Esophagus mucosa (tissue), 1 donor: ENCODE measurements at places on chromosomes 3 and 15.

DNA sequence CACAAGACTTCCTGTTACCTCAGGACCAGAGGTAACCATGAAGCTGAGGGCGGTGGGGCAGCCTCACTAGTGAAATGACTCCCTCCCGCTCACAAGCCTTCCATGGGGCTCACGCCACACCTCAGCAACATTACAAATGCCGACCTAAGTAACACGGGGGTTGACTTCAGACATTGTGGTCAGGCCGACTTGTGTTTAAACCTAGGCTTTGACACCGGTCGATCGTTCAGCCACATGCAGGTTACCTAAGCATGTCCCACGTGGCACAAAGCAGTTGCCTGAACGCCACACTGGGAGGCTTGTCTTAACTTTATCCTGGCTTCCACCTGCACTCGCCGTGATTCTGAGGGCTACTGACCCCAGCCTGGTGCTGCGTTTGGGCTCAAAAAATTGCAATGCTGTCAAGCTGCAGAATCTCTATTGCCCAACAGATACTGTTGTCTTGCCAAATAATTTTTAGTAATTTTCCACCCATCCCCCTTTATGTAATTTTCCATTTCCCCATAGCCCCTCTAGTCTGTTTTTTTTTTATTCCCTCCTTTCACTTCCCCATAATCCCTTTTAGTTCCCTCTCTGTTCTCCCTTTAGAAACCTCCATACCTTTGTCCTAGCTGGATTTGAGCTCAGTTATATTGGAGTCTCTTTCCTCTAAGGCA lies 158.6 kb upstream of the RGMA start:
- no peak for ATAC-seq

GRCh38 chr3:7977245-7978086 lies 524.2 kb upstream of the LMCD1 start:
- ATAC-seq, result no peak

- ATAC-seq, result peak; percentile 18
These were observed 3.3 kb downstream of the ARL6IP5 start for GRCh38 chr3:69088063-69088462.

DNA sequence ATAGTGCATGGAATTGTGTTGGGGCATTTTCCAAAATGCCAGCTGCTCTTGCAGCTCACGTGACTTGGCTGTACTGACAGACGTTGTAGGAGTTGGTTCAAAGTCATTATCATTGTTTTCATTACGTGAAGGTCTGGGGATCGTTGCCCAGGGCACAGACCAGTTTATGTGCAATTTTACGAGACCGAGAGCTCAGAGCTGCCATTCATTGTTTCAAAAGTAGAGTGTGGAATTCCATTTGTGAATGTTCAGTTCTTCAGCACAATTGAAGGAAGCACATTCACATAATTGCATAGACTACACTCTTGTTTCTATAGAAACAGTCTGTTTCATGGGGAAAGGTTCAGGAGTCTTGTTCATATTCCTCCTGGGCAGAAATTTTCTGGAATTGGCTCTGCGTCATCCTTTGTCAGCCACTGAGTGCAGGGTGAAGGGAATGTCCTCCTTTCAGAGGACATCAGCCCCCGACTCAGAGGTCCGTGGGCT lies 54.5 kb downstream of the GABRG3 start:
- ATAC-seq, result no peak

DNA sequence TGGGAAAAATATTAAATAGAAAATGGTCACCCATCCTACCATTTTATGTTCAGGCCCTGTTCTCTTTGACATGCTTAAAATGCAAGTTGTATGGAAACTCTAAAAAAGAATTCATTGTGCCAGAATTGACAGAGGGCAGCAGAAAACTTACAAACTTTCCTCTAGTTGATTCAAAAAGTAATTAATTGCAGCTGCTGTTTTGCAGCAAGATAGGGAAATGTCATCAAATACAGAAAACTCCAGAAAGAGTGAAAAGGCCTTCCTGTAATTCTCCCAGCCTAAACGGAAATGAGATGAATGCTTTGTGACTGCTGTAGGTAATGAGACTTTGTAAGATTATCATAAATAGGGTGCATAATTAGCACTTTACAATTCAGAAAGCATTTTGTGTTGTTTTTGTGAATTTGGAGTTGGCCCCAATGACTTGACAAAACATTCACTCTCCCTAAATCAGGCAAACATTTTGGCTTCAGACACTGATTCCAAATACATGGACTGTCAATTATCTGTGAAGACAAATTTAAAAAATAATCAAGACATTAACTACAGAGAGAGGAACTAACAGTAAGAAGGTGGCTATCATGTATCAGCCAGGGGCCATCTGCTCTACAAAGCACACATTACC lies 861.8 kb downstream of the SQOR start:
- no peak for ATAC-seq

DNA sequence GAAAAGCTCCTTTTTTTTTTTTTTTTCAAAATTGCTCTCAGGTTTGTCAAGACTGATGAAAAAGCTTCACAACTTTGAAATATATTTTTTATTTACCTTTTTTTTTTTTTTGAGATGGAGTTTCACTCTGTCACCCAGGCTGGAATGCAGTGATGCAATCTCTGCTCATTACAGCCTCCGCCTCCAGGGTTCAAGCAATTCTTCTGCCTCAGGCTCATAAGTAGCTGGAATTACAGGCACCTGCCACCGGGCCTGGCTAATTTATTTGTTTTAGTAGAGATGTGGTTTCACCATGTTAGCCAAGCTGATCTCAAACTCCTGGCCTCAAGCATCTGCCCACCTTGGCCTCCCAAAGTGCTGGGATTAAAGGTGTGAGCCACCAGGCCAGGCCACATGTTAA lies 1515.0 kb downstream of the OTOL1 start:
- no peak for ATAC-seq

DNA sequence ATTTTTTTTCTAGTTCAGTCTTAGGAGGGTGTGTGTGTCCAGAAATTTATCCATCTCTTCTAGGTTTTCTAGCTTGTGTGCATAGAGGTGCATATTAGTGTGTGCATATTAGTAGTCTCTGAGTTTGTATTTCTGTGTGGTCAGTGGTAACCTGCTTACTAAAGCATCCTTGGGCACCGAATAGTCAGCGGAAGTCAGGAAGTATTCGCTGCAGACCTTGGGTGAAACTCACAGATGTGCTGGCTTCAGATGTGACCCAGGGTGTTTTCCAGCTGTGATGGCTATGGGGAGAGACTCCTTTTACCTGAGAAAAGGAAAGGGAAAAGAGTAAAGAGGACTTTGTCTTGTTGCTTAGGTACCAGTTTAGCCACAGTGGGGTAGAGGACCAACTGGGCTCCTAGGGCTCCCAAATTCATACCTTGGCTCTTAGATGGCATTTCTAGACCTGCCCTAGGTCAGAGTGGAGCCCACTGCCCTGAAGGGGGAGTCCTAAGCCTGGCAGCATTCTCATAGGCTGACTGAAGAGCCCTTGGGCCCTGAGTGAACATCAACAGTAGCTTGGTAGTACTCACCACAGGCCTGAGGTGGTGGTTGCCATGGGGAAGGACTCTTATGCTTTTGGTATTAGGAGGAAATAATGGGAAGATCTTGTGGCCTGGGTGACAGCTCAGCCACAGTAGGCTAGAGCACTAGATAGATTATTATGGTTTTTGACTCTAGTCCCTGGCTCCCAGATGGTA lies 286.0 kb upstream of the ZPLD1 start:
- ATAC-seq, result peak; percentile 46

GRCh38 chr3:42102571-42102970 lies 11.4 kb downstream of the TRAK1 start:
- peak; percentile 44 for ATAC-seq

DNA sequence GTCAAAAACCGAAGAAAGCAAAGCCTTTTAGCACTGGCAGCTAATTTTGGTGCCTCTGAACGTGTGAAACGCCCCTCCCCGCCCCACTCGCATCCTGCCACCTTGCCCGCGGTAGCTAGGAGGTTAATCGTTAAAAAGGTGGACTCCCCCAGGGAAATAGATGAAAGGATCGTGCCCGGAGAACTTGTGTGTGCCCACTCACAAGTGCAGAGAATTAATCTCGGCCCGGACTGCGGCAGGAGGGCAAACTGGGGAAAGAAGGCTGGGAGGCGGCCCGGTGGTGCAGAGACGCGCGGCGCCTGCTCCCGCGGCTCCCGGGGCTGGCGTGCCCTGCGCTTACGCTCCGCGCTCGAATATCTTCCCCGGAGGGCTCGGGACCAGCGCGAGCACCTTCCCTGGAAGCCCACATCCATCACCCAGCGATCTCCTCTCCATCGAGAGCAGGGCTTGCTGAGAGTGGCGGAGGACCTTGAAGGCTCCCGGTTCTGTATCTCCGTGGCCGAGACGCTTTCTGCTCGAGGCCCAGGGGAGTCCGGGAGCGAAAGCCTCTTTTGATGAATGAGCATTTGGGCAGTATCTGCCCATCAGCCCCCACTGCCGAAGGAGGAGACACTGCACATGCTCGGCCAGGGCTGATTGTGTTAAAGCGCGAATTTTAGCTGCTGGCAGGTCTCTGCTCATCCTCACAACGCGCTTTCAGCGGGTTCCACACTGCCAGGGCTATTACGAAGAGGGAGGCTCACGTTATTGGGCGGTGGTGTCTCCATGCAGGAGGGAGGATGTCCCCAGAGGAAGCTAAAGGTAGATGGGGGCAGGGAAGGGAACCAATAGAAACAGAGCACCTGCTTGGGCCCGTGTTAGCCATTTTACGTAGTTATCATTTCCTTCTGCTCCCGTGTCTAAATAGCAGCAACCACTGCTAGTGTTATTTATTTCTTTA lies 1.3 kb upstream of the SPTSSB start:
- peak; percentile 49 for ATAC-seq

DNA sequence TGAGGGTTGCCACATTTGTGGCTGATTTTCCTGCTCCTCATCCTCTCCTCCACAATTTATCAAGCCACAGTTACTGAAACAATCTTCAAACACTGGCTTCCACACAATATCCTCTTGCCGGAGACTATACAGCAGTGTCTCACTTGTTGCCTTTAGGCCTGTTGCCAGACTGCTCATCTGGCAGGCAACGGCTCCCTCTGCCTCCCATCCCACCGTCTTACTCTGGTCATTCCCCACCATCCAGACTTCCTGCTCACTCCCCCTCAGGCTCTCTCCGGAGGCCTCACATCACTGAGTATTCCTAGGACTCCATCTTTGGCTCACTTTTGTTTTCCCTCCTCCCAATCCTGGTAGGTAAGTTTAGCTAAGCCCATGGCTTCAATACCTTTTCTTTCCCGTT lies 301.9 kb downstream of the IL20RB start:
- ATAC-seq, result no peak

DNA sequence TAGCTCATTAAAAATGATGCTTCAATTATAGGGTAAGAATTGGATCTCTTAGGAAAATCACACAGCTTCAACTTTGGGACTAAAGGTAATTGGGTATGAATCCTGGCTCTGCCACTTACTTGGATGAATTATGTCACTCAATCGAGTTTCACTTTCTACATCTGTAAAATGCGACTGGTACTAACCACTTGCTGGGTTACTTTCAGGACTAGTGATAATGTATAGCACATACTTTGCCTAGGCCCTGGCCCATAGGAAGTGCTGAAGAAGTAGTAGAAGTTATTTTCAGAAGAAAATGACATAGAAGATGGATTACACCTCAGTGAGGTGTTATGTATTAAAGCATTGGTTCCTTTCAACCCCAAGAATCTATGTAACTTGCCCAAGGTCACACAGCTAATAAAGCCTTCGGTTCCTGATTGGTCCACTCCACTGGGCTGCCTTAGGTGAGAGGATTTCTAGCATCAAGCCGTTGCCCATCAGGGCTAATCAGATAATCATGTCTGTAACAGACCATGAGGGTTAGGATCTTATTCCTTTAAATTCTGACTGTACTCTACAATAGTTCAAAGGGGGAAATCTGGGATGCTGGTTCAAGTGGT lies 29.4 kb upstream of the AP4E1 start:
- no peak for ATAC-seq

GRCh38 chr15:81865850-81866537 lies 179.8 kb downstream of the MEX3B start:
- no peak for ATAC-seq

GRCh38 chr3:188796122-188796631 lies 375.6 kb upstream of the TPRG1 start:
- ATAC-seq, result peak; percentile 55

DNA sequence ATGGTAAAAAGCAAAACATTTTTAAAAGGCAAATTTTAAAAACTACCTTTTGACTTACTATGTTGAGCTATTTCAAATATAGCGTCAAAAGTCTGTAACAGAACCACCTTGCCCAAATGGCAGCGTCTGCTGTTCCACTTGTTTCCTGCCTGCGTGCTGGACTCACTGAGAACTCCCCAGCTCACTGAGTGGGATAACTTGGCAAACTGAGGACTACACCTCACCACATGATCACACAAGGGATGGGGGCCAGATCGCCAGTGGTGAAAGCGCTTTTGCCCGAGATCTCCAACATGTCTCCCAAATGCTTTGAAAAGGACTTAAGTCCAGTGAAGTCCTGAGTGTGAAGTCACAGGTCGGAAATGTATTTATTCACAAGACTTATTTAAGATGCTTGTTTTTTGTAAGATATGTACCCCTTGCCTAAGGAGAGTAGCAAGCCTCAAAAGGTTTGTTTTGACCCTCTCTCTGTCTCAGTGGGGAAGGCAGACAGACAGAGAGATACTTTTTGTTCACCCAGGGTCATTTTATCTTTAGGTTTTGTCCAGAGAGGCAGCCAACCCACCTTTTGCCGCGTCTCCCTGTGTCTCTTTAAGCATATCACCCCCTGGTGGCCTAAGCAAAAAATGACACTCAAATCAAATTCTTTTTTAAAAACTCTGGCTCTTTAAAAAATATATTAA lies 192.6 kb downstream of the PDZRN3 start:
- no peak for ATAC-seq

DNA sequence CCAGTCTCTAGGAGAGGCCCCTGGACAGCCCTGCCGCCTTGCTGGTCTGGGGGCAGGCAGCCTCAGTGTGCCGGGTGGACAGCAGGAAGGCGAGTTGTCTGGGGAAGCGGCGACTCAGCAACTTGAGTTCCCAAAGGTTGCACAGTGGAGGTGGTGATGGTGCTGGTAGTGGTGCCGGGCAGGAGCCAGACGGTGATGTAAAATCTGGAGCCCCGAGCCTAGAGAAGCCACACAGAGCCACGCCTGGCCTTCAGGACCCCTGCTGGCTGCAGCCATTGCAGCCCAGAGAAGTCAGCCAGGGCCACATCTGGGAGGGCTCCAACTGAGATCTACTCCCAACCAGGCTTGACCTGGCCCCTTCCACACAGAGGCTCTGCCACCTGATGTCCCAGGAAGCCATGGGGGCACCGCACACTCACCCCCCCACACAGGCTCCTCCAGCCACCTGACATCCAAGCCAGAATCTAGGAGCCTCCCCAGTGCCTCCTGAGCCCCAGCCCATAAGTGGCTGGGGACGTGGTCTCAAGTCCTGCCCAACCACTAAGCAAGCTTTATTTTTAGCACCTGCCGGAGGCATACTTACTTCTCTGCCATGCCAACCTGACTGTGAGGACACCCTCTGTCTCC lies 8.8 kb downstream of the C3orf22 start:
- ATAC-seq, result no peak
